ENCODE measurements at places on chromosomes 12 and 14. TPM values are rescaled to one million over a fixed set of nuclear protein-coding genes. Genes with fewer than 3 reads are reported as not detected.

The CNIH1 gene
- 115 TPM for polyA plus RNA-seq

The SMIM41 gene
- 3.4 TPM for polyA plus RNA-seq

The CD69 gene
- polyA plus RNA-seq: 6.0 TPM

The FITM1 gene
- polyA plus RNA-seq: 0.85 TPM

The WNT5B gene
- polyA plus RNA-seq: 8.2 TPM

All from right lung (tissue), 10 donors.